ENCODE measurements at places on chromosomes 5 and 9.
A peak's percentile ranks its signal among the peaks of the same experiment; 100 is the strongest.

DNA sequence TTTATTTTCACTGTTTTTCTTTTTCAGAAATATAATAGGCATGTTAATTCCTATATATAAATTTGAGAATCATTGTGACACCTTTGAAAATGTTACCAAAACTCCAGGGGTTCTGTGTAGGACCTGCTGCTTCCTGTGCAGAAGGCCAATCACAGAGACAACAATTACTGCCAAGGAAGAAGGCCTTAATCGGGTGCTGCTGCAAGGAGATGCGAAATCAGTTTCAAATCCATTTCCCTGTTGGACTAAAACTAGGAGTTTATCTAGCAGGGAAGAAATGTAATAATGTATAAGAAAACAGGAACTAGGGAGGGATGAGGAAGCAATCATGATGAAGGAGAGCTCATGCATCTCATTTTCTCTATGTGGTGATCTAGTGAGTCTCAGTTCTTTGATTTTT, 209.7 kb upstream of the NUDT12 start:
- DNase-seq, result no peak

GRCh38 chr5:148314731-148315130, 2.5 kb downstream of the SPINK7 start:
- DNase-seq, result no peak

DNA sequence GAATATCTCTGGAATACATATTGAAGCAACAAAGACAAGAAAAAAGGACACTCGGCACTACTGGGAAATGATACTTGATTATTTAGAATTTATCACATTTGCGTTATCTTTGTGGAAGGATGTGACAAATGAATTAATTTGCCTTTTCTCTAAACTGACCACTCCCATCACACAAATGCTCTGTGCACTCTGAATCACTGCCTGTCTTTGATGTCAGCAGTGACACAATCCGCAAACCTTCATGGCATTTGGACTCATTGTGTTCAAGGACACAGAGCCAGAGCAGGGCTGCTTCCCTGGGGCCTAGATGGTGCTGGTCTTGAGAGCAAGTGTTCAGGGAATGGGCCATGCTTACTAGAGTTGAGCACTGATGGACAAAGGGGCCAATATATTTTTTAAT, 4.9 kb upstream of the KIF4B start:
- no peak for DNase-seq

- no peak for DNase-seq
Observed at GRCh38 chr9:6330958-6331634, 2.9 kb downstream of the TPD52L3 start.

GRCh38 chr9:93099551-93100275, 3.7 kb downstream of the CARD19 start:
- no peak for DNase-seq

DNA sequence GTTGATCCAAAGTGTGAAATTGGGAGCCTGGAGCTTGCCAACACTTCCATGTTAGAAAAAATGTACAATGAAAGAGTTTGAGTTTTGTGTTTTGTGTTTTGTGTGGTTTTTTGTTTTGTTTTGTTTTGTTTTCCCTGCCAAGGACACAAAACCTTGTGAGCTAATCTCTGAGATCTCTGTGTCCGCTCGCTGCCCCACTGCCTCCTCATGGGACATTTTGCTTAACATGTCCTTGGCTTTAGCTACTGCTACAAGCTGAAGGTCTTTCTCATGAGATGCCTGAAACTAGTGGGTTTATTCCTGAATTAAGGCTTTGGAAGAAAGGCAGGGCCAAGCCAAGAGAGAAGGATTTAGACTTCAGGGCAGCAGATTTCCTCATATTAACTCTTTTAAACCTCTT, 7.3 kb upstream of the JAKMIP2 start:
- DNase-seq, result no peak

DNA sequence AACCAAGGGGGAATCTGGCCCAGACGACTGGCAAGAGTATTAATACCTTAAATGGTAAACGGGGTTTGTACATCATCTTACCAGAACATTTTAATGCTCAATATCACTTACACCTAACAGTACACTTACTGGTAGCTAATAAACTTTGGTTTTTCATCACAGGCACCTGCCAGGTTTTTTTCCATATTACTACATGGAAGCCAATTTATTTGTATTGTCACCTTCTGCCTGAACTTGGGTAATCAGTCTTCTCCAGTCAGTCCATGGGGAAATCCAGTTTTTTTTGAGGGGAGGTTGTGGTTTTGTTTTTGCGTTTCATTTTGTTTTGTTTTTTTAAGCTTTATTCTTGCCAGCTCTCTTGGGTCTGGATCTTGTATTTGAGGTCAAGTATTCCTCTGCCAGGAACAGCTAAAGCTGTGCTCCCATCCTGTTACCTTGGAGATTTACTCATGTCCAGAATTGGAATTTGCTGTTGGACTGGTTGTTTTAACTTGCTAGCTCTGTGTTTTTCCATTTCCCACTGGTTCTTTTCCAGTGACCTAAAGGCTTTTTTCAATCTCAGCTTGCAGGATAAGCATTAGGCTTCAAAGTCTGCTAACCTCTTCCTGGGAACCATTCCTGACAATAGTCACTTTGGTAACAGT, 11.1 kb upstream of the NADK2 start:
- no peak for DNase-seq

GRCh38 chr9:100216178-100216787, 117.2 kb downstream of the INVS start:
- DNase-seq, result peak; percentile 36

GRCh38 chr9:134130503-134131375, 5.1 kb upstream of the WDR5 start:
- peak; percentile 34 for DNase-seq

- DNase-seq, result peak; percentile 63
Observed at GRCh38 chr5:67315082-67315989, 118.7 kb upstream of the CD180 start.

DNA sequence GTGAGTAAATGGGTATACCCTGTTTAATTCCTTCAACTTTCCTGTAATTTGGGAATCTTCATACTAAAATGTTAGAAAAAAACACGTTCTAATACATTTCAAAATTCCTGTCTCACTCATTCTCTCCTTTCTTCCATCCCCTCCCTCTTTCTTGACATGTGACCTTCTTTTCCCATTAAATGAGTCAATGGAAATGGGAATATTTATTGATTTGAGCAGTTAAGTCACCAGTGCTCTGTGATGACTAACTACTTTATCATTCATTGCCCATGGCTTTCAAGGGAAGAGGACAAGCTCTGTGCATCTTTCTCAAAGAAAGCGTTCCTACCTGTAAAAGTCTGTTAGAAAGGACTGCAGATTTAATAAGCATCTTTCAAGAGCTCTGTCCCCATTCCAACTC, 144.4 kb upstream of the MAP3K1 start:
- DNase-seq, result peak; percentile 27

- peak; percentile 95 for DNase-seq
Observed at GRCh38 chr9:106619211-106619610, 243.8 kb upstream of the ZNF462 start.

DNA sequence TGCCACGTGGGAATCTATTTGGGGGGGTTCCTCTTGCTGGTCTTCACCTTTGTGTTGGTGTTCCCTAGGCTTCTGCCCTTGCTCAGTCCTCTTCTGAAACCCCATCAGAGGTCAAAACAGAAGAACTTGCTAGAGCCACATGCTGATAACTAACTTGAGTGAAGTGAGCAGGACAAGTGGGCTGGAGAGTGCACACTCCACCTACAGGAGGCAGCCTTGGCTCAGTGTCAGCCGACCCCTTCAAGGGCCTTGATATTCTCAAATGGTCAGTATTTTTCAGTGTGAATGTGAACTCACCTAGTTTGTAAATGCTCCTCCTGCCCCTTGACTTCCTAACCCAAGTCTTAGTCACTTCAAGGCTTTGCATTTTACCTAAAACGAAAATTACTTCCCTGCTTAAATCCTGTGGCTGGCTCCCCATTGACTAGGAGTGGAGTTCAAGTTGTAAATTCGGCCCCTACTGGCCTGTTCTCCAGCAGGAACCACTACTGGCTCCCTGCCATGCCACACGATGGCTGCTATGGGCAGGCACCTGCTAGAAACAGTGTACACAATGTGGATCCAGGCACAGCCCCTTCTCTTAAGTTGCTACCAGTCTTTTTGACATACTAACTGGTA, 3.6 kb upstream of the SLC1A3 start:
- DNase-seq, result no peak

DNA sequence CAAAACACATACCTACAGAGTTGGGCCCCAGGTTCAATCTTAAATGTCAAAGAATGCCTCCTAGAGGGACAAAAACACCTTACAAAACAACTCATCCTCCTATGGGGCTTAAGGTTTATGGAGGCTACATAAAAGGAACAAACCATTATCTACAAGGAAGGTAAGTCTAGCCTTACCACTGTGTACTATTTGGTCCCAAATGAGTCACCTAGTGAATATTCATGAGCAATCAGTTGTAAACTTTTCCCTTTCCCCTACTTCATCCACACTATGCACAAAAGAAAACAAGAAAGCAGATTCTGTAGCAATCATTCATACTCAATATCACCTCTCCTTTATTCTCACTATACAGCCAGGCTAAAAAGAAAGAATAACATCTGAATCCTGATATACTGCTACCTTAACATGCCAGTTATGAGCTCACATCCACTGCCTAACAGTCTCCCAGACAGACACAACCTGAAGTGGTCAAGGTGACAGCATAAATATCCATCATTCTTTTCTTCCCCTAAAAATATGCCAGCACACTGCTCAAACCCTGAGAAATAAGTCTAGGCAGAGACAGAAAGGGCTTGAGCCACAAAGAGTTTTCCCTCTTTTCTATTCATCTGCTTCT, 6.2 kb downstream of the OXCT1 start:
- DNase-seq, result peak; percentile 10

DNA sequence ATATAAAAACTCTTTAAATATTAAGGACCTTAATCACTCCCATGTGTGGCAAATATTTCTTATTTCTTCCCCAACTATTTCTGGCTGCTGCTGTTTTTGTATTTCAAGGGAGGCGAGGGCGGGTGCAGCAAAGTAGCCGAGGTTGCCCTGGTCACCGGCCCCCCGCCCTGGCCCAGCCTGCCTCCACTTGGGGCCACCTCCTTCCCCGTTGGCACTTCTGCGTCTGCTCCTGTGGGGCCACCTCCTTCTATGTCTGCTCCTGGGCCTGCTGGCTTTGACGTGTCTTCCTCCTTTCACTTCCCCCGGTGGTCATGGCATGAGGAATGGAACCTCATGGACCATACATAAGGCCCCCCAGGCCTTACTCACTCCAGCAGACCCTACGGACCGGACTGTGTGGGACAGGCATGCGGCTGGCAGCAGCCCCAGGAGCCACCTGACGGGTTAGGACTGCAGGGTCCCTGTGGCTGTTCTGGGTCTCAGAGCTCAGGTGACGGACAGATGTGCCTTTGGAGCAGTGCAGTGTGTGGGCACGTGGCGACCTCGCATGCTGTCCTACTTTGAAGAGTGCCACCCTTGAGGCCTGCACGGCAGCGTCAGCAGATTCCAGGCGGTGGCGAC, 5.8 kb upstream of the ENTPD8 start:
- DNase-seq, result peak; percentile 33

DNA sequence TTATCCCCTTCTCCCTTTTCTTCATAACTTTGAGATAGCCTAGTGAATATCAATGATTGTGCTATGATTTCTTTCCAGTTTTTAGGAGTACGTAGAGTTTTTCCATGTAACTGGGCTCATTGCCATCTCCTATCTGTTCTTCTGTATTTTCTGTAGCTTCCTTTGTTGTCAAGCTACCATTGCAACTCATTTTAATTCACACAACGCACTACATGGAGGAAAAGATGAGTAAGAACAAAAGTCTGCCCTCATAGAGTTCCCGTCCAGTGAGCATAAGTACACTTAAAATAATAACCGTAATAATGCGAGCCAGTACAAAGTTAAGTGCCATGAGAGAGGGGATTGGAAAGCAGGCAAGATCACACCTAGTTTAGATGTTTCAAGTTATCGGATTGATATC, 177.7 kb downstream of the PAM start:
- DNase-seq, result no peak

GRCh38 chr5:17090839-17091238, 126.6 kb upstream of the BASP1 start:
- no peak for DNase-seq
